ENCODE measurements at places on chromosomes 2 and 18. TPM values are rescaled to one million over a fixed set of nuclear protein-coding genes. Genes with fewer than 3 reads are reported as not detected.

GRCh38 chr2:118062048-118062447 is 26.2 kb upstream of the INSIG2 start:
- peaks cover 4% of the 10 kb centered on the region for H3K4me1 ChIP-seq
- H3K4me3 ChIP-seq: no peak overlapping the region
- H3K27ac ChIP-seq: no peak overlapping the region
- no peaks in the 10 kb centered on the region for H3K27me3 ChIP-seq

GRCh38 chr18:916562-916961 is 11.9 kb downstream of the ADCYAP1 start:
- H3K4me3 ChIP-seq: no peak overlapping the region
- no peaks in the 10 kb centered on the region for H3K4me1 ChIP-seq
- DNase-seq: no peak
- peaks cover 63% of the 10 kb centered on the region for H3K27me3 ChIP-seq
- H3K36me3 ChIP-seq: no peaks in the 10 kb centered on the region

- DNase-seq: no peak
- no peak overlapping the region for H3K27ac ChIP-seq
- no peak overlapping the region for H3K4me3 ChIP-seq
- H3K4me1 ChIP-seq: no peaks in the 10 kb centered on the region
These were observed 79.8 kb upstream of the MC4R start for GRCh38 chr18:60452421-60452820.

DNA sequence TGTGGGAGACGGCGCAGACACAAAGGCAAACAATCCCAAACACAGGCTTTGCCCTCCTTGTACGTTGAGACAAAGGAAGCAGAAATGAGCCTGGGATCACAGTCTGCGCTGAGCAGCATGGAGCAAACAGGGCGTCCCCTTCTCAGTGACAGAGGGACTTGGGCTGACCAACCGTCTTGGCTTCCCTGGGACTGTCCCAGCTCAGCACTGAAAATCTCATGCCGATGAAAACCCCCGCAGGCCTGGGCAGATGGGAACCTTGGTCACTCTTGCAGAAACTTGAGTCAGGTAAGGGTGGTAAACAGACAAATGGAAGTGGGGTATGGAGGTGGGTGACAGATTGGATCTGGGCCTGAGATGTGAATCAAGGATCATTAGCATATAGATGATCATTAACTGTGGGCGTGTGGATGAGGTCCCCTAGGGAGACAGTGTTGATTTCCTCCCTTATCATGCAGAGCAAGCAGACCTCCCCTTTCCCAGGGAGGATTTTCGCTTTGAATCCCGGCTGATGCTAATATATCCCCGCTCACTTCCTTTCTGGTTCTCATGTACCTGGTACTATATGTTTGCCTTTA is 19.1 kb upstream of the SH3BP4 start:
- no peaks in the 10 kb centered on the region for H3K27me3 ChIP-seq
- H3K4me1 ChIP-seq: no peaks in the 10 kb centered on the region
- H3K27ac ChIP-seq: no peak overlapping the region
- DNase-seq: no peak
- no peak overlapping the region for H3K4me3 ChIP-seq

- no peaks in the 10 kb centered on the region for H3K36me3 ChIP-seq
- H3K4me3 ChIP-seq: no peak overlapping the region
- H3K4me1 ChIP-seq: peaks cover 46% of the 10 kb centered on the region
- no peak for DNase-seq
These were observed 7.7 kb downstream of the CD302 start for GRCh38 chr2:159790323-159790722.

- H3K36me3 ChIP-seq: no peaks in the 10 kb centered on the region
- peak overlapping the region; percentile 47 for H3K27ac ChIP-seq
- H3K4me3 ChIP-seq: peak overlapping the region; percentile 31
- no peaks in the 10 kb centered on the region for H3K27me3 ChIP-seq
These were observed 120.2 kb downstream of the MEIS1 start for GRCh38 chr2:66555091-66555490.

DNA sequence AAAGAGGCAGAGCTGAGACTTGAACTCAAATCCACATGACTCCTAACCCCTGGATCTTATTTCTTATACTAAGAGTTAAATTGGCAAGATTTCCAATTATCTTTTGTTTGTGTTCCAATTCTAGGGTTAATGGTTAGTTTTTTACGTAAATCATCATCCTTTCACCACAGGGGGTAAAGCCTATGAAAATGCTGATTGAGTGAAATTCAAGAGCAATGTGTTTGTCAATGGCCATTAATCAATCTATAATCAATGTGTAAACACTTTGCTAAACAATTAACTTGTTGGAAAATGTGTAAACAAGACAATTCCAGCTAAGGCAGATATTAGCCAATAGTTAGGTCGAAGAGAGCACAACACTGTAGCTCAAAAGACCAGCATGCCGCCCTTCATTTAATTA is 376.5 kb upstream of the ACVR2A start:
- H3K4me3 ChIP-seq: no peak overlapping the region
- no peak overlapping the region for H3K27ac ChIP-seq

- H3K27me3 ChIP-seq: no peaks in the 10 kb centered on the region
- H3K27ac ChIP-seq: no peak overlapping the region
- H3K36me3 ChIP-seq: no peaks in the 10 kb centered on the region
- DNase-seq: no peak
These were observed 211.4 kb upstream of the SLC39A10 start for GRCh38 chr2:195445639-195446038.

GRCh38 chr18:58119819-58120218 is 75.8 kb downstream of the NEDD4L start:
- H3K27ac ChIP-seq: no peak overlapping the region
- no peak overlapping the region for H3K4me3 ChIP-seq
- H3K27me3 ChIP-seq: no peaks in the 10 kb centered on the region

DNA sequence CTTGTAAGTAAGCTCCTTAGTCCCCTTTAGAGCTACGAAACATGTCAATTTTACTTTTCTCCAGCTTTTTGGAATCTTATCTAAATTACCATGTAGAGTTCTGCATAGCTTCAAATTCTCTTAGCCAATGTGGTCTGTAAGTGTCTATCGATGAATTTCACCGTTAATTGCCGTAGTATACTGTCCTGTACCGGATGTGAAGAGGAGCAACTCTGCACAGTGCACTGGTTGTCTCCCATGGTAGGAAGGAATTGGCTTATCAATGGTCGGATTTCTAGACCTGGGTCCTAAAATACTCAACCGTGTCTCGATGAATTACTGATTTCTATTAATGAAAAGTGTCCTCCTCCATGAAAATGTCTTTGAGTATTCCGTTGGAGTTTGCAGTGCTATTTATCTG is 1.9 kb downstream of the NOP58 start:
- H3K27me3 ChIP-seq: no peaks in the 10 kb centered on the region
- no peaks in the 10 kb centered on the region for H3K36me3 ChIP-seq
- no peak for DNase-seq
- H3K4me1 ChIP-seq: peaks cover 55% of the 10 kb centered on the region

DNA sequence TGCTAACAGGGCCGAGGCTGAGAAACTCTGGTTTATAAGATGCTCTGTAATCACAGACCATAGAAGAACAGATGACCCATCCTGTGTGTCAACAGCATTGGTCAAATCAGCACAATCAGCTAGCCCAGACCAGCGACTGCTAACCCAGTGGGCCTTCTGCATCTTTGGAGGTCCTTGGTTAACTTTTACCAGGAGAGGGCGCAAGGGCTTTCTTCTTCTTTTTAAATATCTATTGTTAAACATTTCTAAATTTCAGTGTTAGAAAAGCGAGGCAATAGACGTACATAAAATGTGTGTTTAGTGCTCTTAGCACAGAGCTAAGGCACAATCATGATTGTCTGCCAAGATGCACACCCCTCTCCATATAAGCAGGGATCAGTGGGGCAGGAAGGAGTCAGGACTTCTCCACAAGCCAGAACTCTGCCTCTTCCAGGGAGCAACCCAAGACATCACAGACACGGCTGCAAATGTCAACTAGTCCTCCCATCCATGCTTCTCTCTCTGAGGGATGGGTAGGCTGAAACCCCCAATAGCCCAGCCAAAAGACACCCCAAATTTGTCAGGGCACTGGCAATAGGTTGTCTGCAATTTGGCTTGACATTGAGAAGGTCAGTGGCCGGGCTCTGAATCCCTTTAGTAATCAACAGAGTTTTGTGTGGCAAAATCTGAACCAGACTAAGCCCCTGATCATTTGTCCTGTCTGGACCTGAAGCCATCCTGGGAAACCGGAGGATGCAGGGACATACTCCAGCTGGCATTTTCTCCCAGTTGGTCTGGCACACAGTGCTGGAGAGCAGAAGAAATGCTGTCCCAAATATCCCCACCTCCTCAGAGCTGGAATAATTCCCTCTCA is 188.2 kb downstream of the BCL2 start:
- H3K4me1 ChIP-seq: peaks cover 19% of the 10 kb centered on the region
- no peaks in the 10 kb centered on the region for H3K27me3 ChIP-seq
- peak; percentile 79 for DNase-seq
- peaks cover 9% of the 10 kb centered on the region for H3K36me3 ChIP-seq
- H3K4me3 ChIP-seq: no peak overlapping the region

DNA sequence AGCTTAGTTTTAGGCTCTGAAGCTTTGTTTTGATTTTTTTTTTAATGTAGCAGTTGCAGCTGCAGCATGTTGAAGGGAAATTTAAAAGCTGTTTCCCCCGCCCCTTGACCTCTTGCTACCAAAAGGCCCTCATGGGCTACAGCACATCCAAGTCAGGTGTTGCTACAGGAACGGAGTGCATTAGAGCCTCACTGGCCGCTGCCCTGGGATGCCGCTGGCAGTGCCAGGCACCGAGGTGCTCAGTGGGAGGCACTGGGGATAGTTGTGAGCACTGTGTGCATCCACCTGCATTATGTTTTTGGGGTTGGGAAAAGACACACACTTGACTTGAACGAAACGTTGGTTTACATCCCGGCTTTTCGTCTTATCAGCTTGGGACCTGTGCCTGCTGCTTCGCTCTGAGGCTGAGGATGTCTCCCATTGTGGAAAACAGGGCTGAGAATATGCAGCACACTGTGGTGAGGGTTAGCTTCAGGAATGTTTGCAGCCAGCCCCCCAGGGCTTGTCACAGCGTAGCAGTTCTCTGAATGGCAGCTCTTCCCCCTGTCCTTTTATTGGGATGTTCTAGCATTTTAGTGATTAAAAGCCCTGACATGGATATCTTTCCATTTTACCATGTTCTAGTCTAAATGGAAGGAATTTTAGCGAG is 24.1 kb downstream of the DCDC2C start:
- peaks cover 41% of the 10 kb centered on the region for H3K27me3 ChIP-seq
- H3K4me3 ChIP-seq: no peak overlapping the region
- no peaks in the 10 kb centered on the region for H3K4me1 ChIP-seq

DNA sequence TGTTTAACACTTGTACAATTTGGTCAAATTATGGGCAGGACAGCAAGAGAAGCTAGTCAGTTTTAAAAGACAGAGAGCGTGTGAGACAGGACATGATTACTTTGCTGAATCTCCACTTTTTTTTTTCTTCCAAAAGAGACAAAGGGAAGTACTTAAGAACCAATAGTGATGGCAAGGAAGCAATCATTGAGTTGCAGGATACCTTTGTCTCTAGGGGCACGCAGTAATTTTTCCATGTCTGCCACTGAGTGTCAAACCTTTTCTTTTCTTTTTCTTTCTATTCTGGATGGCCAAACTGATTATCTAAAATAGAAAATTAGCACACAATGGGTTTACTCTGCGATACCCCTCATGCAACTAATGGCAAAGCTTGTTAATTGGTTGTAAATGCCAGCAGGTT is 533.0 kb downstream of the PLCL1 start:
- no peak overlapping the region for H3K27ac ChIP-seq
- no peaks in the 10 kb centered on the region for H3K4me1 ChIP-seq
- no peak for DNase-seq
- no peaks in the 10 kb centered on the region for H3K36me3 ChIP-seq
- H3K4me3 ChIP-seq: no peak overlapping the region
- H3K27me3 ChIP-seq: no peaks in the 10 kb centered on the region

DNA sequence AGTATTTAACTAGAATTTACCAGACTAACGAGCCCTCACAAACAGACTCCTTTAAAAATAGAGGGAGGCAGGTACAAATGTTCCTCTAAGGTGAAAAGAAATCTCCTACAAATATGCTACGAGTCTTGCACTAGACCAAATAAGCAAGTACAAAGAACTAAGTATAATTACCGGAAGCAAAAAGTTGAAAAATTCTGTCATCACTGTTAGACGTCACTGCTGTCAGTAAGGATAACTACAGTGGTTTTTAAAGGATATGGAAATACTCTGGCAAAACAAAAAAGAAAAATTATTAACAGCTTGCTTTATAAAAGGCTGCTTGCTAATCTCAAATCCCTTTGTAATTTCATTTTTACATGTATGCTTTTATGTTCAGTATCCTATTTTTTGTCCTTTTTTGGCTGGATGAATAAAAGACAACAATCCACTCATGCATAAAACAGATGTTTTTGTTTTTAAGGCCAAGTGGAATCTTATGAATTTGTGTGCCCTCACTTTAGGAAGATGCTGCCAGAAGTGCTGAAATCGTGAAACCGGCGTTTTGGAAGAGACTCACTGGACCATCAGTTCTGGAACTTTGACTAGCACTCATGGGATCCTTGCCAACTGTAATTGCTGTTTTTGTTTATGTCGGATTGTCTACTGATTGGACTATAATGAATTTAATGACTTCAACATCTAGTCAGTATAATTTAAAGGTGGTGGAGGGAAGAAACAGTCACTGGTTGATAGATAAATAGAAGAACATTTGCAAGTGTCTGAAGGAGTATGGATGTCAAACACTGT is 6.7 kb downstream of the ZNF521 start:
- no peak for DNase-seq
- H3K4me1 ChIP-seq: peaks cover 25% of the 10 kb centered on the region
- H3K27ac ChIP-seq: no peak overlapping the region
- H3K36me3 ChIP-seq: no peaks in the 10 kb centered on the region
- no peak overlapping the region for H3K4me3 ChIP-seq
- peaks cover 46% of the 10 kb centered on the region for H3K27me3 ChIP-seq

DNA sequence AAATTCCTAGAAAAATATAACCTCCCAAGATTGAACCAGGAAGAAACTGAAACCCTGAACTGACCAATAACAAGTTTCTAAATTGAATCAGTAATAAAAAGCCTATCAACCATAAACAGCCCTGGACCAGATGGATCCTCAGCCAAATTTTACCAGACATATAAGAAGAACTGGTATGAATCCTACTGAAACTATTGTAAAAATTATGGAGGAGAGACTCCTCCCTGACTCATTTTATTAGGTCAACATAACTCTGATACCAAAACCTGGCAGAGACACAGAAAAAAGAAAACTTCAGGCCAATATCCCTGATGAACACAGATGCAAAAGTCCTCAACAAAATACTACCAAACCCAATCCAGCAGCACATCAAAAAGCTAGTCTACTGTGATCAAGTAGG is 11.3 kb downstream of the NT5C1B start:
- no peaks in the 10 kb centered on the region for H3K36me3 ChIP-seq
- no peaks in the 10 kb centered on the region for H3K4me1 ChIP-seq
- no peaks in the 10 kb centered on the region for H3K27me3 ChIP-seq
- no peak overlapping the region for H3K4me3 ChIP-seq
- no peak overlapping the region for H3K27ac ChIP-seq
- DNase-seq: no peak

GRCh38 chr2:218214116-218214515 is 2.9 kb upstream of the ARPC2 start:
- no peaks in the 10 kb centered on the region for H3K36me3 ChIP-seq
- no peaks in the 10 kb centered on the region for H3K27me3 ChIP-seq
- H3K27ac ChIP-seq: no peak overlapping the region
- DNase-seq: no peak
- peaks cover 16% of the 10 kb centered on the region for H3K4me1 ChIP-seq
- H3K4me3 ChIP-seq: no peak overlapping the region

- no peaks in the 10 kb centered on the region for H3K27me3 ChIP-seq
- peak; percentile 19 for DNase-seq
- no peaks in the 10 kb centered on the region for H3K4me1 ChIP-seq
- no peaks in the 10 kb centered on the region for H3K36me3 ChIP-seq
- no peak overlapping the region for H3K4me3 ChIP-seq
- no peak overlapping the region for H3K27ac ChIP-seq
These were observed 54.2 kb downstream of the DIPK1C start for GRCh38 chr18:74402806-74403433.

The INHBB gene
- 7.2 TPM for total RNA-seq

The ST8SIA5 gene
- not detected for total RNA-seq

The SKA1 gene
- total RNA-seq: not detected

The HEATR5B gene
- 24.8 TPM for total RNA-seq

All from stomach (tissue), 19 donors.